Nephron progenitor cell (in vitro differentiated cells): ENCODE measurements at places on chromosomes 1 and 21.
A peak's percentile ranks its signal among the peaks of the same experiment; 100 is the strongest.

DNA sequence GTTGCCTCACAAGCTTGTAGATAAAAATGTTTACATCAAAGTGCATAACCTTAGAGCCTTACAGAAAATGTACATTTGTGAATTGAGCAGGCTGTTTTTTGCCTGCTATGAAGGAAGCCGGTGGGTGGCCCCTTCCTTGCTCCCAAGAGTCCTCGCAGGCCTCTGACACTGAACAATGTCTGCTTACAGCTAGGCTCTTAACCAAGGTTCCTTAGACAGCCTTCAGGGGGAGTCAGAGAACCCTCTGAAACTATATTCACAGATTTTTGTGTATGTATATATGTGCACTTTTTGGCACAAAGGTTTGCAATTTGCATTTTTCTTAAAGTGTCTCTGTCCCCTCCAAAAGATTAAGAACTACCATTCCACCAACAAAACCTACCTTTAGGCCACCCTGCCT lies 282.6 kb downstream of the BARHL2 start:
- no peak for DNase-seq

GRCh38 chr1:158272681-158273080 lies 17.0 kb upstream of the CD1C start:
- DNase-seq = no peak

GRCh38 chr1:23023174-23023845 lies 4.0 kb downstream of the KDM1A start:
- DNase-seq = no peak

- peak; percentile 57 for DNase-seq
These were observed 65.1 kb downstream of the DISC1 start for GRCh38 chr1:231691618-231692259.

- DNase-seq = no peak
These were observed 122.2 kb upstream of the HOOK1 start for GRCh38 chr1:59692591-59692990.

- DNase-seq = no peak
These were observed 582.7 kb downstream of the PTPRC start for GRCh38 chr1:199221371-199222150.

DNA sequence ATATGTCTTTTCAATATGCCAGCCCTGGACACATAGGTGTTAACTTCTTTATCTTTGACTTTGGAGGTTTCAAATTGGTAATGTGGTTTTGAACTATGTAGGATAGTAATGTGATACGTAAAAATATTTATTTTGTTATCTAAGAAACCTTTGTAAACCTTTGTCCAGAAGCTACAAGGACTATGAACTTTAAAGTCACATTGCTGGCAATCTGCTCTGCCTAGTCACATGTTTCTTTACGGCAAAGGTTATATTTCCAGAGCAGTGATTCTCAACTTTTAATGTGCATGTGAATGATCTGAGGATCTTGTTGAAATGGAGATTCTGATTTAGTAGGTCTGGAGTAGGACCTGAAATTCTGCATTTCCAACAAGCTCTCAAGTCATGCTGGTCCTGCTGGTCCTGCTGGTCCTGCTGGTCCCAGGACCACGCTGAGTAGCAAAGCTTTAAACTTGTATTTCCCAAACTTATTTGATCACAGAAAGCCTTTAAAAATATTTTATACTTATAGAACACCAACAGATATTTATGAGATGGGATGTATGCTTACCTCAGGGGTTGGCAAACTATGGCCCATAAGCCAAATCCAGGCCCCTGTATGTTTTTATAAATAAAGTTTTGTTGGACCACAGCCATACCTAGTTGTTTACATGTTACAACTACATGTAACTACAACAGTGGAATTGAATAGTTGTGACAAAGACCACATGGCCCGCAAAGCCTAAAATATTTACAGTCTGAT lies 57.9 kb upstream of the QSOX1 start:
- no peak for DNase-seq

DNA sequence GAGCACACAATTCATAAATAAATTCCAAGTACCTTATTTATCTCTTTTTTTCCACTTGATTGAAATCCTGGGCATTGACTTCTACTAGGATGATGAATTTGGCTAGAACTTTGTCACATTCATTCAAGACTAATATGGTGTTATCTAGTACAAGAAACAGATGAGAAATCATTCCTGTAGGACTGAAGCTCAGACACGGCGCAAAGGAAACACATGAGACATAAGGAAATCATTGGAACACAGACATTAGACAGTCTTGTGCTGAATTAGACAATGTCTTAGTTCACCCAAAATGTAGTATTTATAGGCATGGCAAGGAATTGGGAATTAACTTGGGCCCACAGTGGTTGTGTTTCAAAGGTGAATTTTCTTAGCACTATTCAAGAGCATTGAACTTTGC lies 305.7 kb downstream of the SETD4 start:
- no peak for DNase-seq

DNA sequence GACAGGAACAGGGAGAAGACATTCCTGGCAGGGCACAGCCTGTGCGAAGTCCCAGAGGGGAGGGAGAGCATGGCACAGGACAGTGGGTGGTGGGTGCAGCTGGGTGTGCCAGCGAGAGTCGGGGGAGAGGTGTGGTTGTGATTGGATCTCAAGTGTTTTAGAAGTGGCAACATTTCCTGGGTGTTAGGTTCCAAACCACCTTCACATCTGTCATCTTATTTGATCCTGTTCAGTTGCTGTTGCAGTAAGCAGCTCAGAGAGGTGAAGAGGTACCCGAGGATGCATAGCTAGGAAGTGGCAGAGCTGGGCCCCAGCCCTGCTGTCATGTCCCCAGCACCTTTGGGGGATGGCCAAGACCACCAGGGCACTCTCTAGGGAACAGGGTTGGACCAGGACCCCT lies 22.0 kb upstream of the DISP3 start:
- DNase-seq = no peak

GRCh38 chr1:74517599-74518051 lies 5.2 kb upstream of the LRRC53 start:
- no peak for DNase-seq

GRCh38 chr1:226761322-226761721 lies 22.2 kb upstream of the ITPKB start:
- no peak for DNase-seq

- DNase-seq = no peak
These were observed 832.3 kb downstream of the LTN1 start for GRCh38 chr21:28160378-28160777.

DNA sequence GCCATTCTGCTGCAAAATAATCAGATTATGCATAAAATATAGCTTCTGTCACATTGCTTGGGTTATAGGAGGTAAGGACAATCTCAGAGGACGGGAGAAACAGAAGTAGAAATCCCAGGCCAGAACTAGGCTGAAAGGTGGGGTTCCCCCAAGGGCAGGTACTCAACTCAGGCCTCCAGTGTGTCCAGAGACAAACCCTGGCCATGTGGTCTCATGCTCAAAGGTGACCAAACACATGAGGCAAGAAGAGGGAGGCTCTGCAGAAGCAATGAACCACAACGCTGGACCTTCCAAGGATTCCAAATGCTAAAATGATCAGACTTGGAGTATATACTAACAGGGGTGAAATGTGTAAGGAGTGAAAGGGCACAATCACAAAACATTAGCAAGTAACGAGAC lies 103.8 kb downstream of the DMRTB1 start:
- DNase-seq = no peak

- DNase-seq = no peak
These were observed 111.3 kb downstream of the MIS18A start for GRCh38 chr21:32167513-32167912.

DNA sequence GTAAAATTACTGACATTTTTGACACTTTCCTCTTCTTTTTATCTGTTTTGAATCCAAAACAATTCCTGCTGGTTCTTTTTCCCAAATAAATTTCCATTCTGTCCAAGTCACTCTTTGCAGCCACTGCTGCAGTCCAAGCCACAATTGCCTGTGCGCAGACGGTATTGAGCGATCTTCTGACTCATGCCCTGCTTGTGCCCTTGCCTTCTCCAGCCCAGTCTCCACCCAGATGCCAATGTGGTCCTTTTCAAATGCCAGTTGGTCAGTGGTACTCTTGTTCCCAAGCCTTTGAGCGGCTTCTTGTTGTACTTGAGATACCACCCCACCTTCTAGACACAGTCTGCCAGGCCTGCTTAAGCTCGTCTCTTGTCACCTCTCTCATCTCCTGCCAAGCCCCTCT lies 78.9 kb downstream of the CAMTA1 start:
- DNase-seq = no peak

- DNase-seq = no peak
These were observed 78.8 kb downstream of the MRPL39 start for GRCh38 chr21:25528515-25528914.

- DNase-seq = no peak
These were observed 57.9 kb upstream of the GJB5 start for GRCh38 chr1:34696981-34697380.

DNA sequence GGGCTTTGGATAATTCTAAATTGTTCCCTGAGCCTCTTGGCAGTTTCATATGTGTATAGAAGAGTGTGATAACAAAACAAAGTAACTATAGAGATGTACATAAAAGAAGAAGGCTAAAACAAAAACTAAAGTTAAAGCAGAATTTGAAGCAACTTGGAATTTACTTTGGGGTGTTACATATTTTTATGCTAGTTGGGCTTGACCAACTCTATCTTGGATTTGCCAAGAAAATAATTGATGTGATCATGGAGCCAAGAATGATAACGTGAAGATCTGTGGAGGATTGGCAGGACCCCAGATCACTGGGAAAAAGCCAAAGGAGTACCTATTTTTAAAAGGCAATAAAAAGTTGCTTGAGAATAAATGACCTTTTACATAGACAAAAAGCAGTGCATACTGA lies 206.9 kb downstream of the LMO4 start:
- no peak for DNase-seq

- no peak for DNase-seq
These were observed 70.1 kb downstream of the FCRL5 start for GRCh38 chr1:157482174-157482573.

GRCh38 chr1:67489643-67490042 lies 59.4 kb upstream of the SERBP1 start:
- no peak for DNase-seq

GRCh38 chr1:207346513-207346912 lies 25.0 kb downstream of the CD55 start:
- DNase-seq = peak; percentile 2

DNA sequence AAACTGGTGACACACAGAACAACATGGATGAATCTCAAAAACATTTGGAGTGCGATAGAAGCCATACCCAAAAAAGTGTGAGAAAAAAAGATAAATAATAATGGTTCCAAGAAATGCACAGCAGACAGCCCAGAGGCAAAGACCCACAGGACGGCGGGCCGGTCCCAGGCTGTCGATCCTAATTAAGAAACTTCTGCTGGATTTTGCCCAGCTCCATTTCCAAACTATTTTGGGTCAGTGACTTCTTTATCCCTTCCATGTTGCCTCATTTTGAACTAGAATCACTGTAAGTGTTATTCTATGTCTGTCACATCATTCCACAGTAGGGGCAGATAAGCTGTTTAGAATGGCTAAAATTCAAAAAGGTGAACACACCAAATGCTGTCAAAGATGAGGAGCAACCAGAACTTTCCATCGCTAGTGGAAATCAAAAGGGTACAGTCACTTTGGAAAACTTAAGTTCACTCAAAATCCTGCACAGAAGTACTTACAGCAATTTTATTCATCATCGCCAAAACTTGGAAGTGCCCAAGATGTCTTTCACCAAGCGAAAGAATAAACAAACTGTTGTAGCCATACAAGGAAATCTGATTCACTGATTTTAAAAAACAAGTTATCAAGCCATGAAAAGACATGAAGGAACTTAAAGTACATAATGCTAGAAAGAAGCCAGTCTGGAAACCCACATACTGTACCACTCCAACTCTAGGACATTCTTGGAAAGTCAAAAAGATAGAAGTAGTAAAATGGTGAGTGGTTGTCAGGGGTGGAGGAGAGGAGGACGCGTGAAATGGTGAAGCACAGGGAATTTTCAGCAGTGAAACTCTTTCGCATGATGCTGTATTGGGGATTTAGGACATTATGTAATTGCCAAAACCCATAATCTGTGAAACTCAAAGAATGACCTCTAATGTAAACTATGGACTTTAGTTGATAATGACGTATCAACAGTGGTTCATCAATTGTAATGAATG lies 7.5 kb downstream of the NBPF1 start:
- no peak for DNase-seq

DNA sequence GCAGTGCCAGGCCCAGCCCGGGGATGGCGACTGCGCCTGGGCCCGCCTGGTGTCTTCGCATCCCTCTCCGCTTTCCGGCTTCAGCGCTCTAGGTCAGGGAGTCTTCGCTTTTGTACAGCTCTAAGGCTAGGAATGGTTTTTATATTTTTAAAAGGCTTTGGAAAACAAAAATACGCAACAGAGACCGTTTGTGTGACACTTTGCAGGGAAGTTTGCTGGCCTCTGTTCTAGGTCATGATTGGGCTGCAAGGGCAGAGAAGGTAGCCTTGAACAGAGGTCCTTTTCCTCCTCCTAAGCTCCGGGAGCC lies 719 bp downstream of the SOD1 start:
- no peak for DNase-seq

- DNase-seq = no peak
These were observed 46.9 kb downstream of the YARS1 start for GRCh38 chr1:32770221-32770731.
